ENCODE measurements at places on chromosomes 2 and 18. TPM values are rescaled to one million over a fixed set of nuclear protein-coding genes. Genes with fewer than 3 reads are reported as not detected.

- DNase-seq, result peak; percentile 84
These were observed 3.0 kb upstream of the ITM2C start for GRCh38 chr2:230861552-230862255.

DNA sequence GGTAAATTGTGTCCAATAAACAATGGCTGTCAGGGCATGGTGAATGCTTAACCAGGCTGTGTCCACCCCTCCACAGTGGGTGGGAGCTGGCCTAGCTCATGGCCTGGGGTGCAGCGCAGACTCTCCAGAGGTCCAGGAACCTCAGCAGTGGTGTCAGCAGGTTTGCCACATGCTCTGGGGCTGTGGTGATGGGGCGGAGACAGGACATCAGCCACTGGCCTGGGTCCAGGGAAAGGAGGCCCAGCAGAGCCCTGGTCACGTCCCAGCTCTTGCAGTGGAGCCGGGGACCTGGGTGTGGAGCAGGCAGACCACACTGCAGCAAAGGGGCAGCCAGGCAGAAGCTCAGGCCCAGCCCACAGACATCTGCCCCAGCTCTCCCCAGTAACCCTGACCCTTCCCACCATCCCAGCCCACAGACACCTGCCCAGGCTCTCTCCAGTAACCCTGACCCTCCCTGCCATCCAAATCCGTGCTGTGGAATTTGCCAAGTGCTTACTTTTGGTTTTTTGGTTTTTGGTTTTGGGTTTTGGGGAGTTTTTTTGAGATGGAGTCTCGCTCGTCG, 13.8 kb upstream of the KIF1A start:
- DNase-seq, result no peak

GRCh38 chr2:99825630-99826029, 316.8 kb downstream of the AFF3 start:
- DNase-seq, result no peak

DNA sequence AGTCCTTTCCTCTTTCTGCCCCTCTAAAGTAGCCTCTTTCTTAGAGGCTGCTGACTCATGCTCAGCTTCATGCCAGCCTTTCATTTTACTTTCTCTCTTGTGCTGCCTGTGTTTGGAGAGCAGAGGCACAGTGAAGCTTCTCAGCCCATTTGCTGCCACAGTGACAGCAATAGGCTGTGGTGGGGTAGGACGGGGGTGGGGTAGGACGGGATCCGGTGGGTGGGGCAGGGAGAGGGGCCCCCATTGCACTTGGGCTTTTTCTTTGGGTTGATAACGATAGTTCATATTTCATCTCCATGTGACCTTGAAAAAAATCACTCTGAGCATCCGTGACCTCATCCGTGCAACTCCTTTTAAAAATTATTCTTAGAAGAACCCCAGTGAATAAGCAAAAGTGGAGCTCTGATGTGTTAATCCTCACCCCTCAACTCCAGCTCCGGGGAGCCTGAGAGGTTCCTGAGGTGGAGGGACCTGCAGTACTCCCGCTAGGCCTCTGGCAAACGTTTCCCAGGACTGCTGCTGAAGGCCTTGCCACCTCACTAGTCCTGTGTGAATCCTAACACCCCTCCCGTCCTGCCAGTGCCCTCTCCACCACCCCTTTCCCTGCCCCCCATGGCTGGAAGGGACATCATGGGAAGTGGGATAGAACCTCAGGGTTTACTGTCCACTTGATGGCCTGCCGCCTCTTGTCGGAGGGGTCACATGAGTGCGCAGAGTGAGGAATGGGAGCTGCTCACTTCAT, 70.8 kb downstream of the INPP4A start:
- peak; percentile 12 for DNase-seq

Gene NTSR2
- polyA plus RNA-seq, result not detected

DNA sequence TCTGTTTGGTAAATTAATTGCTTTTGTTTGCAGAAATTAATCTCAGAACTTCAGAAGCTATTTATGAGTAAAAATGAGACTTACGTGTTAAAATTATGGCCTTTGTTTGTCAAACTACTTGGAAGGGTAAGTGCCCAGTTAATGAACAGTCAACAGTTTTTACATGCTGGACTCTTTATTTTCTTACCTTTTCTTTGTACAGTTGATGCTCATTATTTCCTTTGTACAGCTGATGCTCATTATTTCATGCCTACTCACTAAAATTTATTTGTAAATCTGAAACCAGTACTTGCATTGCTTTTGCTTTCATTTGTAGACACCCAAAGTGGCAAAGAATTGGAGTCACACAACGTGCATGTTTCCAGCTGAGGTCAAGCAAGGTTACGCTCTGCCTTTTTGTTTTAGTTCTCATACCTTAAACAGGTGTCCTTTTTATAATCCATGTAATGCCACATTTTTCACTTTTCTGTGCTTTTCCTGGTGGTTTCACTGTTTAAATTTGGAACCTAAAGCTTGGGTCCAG, 13.3 kb downstream of the RIF1 start:
- DNase-seq, result no peak

DNA sequence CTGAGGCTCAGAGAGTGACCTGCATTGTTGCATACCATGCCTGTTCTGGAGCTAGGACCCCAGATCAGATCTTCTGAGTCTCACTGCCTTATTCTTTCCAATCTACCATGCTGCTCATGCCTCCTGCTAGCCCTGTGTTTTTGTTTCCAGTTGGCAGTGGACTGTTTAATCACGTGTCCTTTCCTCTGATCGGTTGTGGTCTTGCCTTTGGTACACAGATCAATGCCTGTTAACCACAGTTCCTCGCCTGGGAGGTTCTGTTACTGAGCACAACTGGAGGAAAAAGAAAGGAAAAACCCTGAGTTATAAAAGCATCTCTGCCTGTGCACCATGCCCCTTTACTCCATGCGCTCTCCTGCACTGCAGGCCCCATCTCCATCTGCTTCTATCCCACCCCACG, 329.1 kb downstream of the SETBP1 start:
- no peak for DNase-seq

- no peak for DNase-seq
These were observed 128.4 kb downstream of the PIEZO2 start for GRCh38 chr18:11020877-11021414.

GRCh38 chr18:41687138-41687537, 267.9 kb upstream of the PIK3C3 start:
- no peak for DNase-seq

GRCh38 chr18:22998344-22998743, 65.2 kb downstream of the RBBP8 start:
- no peak for DNase-seq
